COR-L47 (cell line): ENCODE measurements at places on chromosomes 2 and 18.
A peak's percentile ranks its signal among the peaks of the same experiment; 100 is the strongest.

- peak; percentile 71 for DNase-seq
These were observed 3.1 kb downstream of the STK39 start for GRCh38 chr2:168244318-168244717.

DNA sequence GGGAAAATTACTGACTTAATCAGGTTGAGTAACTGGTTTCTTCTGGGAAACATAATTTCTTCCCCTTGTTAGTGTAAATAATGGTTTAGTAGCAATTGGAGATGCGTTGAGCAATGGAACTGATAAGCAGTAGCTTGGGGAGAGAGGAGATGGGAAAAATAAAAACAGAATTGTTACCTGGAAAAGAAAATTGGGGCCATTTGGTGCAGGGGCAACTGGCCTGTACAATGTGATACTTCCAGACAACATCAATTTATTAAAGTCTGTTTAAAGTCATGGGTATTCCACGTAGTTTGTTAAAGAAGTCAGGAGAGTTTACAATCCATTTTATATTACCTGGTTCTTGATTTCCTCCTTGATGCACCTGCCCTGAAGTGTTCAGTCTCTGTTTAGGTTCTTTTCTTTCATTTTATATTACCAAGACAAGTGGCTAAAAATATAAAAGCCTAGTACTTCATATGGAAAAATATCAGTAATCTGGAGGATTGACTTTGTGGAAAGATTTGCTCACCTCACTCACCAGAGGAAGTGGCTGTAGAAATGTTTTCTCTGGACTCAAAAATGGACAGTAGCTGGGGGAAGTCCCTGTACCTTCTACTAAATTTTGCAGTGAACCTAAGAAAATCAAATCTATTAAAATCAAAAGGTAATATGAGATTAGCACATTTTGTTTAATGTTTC, 161.0 kb downstream of the DDX1 start:
- DNase-seq: no peak

DNA sequence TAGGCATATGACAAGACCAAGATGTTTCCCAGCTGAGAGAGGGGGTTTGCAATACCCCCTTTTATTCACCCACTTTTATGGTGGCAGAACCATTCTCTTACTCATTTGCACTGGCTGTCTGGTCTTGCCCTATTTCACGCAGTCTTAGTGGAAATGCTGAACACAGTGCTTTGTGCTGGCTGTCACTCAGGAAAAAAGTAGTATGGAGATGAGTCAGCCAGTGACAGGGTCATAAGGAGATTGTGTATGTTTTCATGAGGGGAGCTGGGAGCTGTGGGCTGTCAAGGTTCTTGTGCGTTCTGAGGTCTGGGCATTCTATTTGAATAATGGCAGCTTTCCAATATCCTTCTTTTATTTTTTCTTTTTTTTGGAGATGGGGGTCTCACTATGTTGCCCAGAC, 10.9 kb upstream of the CNRIP1 start:
- no peak for DNase-seq

DNA sequence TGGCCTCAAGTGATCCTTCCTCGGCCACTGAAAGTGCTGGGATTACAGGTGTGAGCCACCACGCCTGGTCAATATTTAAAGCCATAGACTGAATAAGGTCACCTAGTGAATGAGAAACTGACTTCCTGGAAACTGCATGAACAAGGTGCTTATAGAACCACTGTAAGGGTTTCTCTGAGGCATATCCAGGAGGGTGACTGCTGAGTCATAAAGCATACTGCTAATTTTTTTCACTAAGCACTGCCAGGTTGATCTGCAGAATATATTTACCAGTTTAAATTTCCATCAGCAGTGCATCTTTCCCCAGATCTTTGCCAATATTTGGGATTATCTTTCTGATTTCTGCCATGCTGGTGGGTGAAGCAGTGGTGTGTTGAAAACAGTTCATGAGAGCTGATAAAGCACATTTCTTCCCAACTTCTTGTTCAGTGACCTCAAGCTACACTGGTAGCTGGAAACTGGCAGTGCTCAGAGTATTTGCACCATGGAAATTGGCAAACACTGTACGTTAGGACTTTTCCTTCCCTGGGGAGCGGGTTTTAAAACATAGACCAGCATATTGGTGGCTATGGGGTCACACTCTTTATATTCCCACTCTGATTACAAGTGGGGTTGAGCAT, 4.2 kb upstream of the CLIP4 start:
- DNase-seq: no peak
